ENCODE measurements at places on chromosomes 2 and 18. TPM values are rescaled to one million over a fixed set of nuclear protein-coding genes. Genes with fewer than 3 reads are reported as not detected.

The REG3A gene
- total RNA-seq: not detected

The TRABD2A gene
- not detected for total RNA-seq

The PECR gene
- 22.6 TPM for total RNA-seq

- peaks cover 33% of the 10 kb centered on the region for H3K4me1 ChIP-seq
- H3K27ac ChIP-seq: no peak overlapping the region
- no peaks in the 10 kb centered on the region for H3K27me3 ChIP-seq
- no peak for DNase-seq
- no peak overlapping the region for H3K4me3 ChIP-seq
Measured at GRCh38 chr18:49048396-49049020, 97.7 kb upstream of the SMAD7 start.

The NAT8 gene
- total RNA-seq: not detected

DNA sequence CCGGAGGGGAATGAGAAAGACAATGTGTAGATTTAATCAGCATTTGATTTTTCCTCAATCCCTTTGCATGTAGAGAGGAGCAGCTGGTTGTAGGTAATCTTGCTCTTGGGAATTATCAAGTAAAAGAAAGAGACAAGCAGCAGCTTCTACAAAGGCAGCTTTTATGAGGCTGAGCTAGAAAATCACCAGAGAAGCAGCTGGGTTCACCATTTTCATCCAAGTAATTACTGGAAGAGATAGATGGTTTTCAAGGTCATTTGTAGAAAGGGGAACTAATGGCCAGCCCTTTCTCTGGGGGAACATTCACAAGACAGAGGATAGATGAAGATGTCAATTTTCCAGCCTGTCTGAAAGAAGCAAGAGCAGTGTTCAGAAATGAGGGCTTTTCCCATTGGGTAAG is 113.0 kb downstream of the RND3 start:
- H3K27ac ChIP-seq: no peak overlapping the region
- H3K4me3 ChIP-seq: no peak overlapping the region
- no peaks in the 10 kb centered on the region for H3K4me1 ChIP-seq
- no peaks in the 10 kb centered on the region for H3K27me3 ChIP-seq

DNA sequence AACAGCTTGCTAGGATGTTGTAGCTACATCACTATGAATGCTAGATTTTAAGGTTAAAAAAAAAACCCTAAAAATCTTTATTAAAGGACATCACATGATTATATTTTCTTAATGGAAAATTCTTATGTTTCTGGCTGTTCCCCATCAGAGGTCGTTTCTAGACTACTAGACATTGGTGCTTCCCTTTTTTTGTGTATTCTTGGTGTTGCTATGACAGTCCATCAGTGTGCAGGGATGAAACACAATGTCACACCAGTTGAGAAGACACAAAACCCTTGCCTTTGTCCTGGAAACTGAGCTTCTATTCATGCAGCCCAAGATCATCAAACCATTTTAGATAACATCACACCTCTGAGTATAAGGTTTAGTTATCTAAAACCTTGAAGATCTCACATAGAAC is 19.9 kb upstream of the TMEM131 start:
- no peaks in the 10 kb centered on the region for H3K4me1 ChIP-seq
- DNase-seq: no peak
- no peaks in the 10 kb centered on the region for H3K36me3 ChIP-seq
- H3K27ac ChIP-seq: no peak overlapping the region

GRCh38 chr18:57921708-57922107 is 118.6 kb upstream of the ATP8B1 start:
- no peak overlapping the region for H3K4me3 ChIP-seq
- no peak overlapping the region for H3K27ac ChIP-seq
- DNase-seq: no peak
- no peaks in the 10 kb centered on the region for H3K36me3 ChIP-seq

The MC4R gene
- not detected for total RNA-seq

GRCh38 chr2:113178891-113179290 is 5.1 kb downstream of the PSD4 start:
- no peaks in the 10 kb centered on the region for H3K27me3 ChIP-seq
- H3K4me1 ChIP-seq: peaks cover 82% of the 10 kb centered on the region
- no peak overlapping the region for H3K4me3 ChIP-seq

- no peak overlapping the region for H3K4me3 ChIP-seq
- H3K36me3 ChIP-seq: no peaks in the 10 kb centered on the region
- no peak overlapping the region for H3K27ac ChIP-seq
- H3K4me1 ChIP-seq: no peaks in the 10 kb centered on the region
Measured at GRCh38 chr2:240051697-240052096, 1.6 kb downstream of the OR6B3 start.

GRCh38 chr18:35572644-35573043 is 8.9 kb upstream of the GALNT1 start:
- H3K4me3 ChIP-seq: no peak overlapping the region
- no peaks in the 10 kb centered on the region for H3K4me1 ChIP-seq
- no peaks in the 10 kb centered on the region for H3K27me3 ChIP-seq
- H3K36me3 ChIP-seq: no peaks in the 10 kb centered on the region
- DNase-seq: no peak
- H3K27ac ChIP-seq: no peak overlapping the region

DNA sequence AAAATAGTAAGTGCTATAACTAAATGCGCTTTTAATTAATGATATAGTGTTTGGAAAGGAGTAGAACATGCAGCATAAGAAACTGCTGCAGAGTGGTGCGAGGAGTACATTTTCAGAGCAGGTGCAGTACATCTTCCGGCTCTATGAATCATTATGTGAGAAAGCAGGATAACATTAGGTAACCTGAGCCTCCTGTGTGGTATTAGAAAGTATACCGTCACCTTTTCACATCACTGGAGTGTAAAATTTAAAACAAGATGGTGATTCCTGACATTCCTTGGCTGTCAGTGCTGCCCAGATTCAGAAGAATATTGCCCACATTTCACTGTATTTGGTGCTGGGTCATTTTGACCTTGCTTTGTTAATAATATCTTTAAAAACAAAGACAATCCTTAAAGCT is 7.8 kb upstream of the DYNC2LI1 start:
- H3K27me3 ChIP-seq: no peaks in the 10 kb centered on the region
- no peaks in the 10 kb centered on the region for H3K4me1 ChIP-seq
- no peak overlapping the region for H3K27ac ChIP-seq

The RBMS1 gene
- 78.2 TPM for total RNA-seq

The KRTCAP3 gene
- 17.5 TPM for total RNA-seq

The NEURL3 gene
- not detected for total RNA-seq

The MZT2B gene
- 219 TPM for total RNA-seq

DNA sequence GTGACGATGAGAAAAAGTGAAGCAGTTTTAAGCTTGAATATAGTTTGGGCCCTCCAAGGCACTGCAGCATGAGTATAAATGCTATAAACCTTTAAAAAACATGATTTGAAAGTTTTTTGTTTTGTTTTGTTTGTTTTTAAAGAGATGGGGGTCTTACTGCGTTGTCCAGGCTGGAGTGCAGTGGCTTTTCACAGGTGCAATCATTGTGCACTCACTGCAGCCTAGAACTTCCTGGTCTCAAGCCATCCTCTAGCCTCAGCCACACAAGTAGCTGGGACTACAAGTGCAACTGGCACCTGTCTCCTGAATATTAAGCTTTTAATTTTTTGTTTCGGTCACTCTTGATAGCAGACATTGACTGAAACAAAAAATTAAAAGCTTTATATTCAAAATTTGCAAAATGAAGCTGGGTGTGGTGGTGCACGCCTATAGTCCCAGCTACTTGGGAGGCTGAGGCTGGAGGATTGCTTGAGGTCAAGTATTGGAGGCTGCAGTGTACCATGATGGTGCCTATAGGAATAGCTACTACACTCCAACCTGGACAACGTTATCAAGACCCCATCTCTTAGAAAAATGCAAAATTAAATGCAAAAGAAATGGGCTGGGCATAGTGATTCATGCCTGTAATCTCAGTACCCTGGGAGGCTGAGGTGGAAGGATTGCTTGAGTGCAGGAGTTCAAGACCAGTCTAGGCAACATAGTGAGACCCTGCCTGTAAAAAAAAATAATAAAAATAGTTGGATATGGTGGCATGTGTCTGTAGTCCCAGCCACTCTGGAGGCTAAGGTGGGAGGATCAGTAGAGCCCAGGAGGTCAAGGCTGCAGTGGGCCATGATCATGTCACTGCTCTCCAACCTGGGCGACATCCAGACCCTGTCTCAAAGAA is 15.0 kb downstream of the FZD5 start:
- no peaks in the 10 kb centered on the region for H3K27me3 ChIP-seq
- H3K4me3 ChIP-seq: no peak overlapping the region
- peaks cover 4% of the 10 kb centered on the region for H3K36me3 ChIP-seq
- no peak overlapping the region for H3K27ac ChIP-seq
- H3K4me1 ChIP-seq: no peaks in the 10 kb centered on the region

The SERPINB11 gene
- total RNA-seq: not detected

The CCDC74B gene
- total RNA-seq: 14.1 TPM

The CFAP65 gene
- total RNA-seq: 0.78 TPM

The SCN2A gene
- total RNA-seq: 0.20 TPM

The GAD1 gene
- total RNA-seq: 0.11 TPM

- no peaks in the 10 kb centered on the region for H3K4me1 ChIP-seq
- H3K4me3 ChIP-seq: no peak overlapping the region
- H3K27ac ChIP-seq: no peak overlapping the region
- H3K27me3 ChIP-seq: no peaks in the 10 kb centered on the region
- no peak for DNase-seq
- H3K36me3 ChIP-seq: no peaks in the 10 kb centered on the region
Measured at GRCh38 chr2:27940090-27940671, 49.7 kb downstream of the BABAM2 start.

GRCh38 chr18:49174478-49174877 is 223.7 kb upstream of the SMAD7 start:
- no peak for DNase-seq
- H3K4me3 ChIP-seq: no peak overlapping the region
- peaks cover under 1% of the 10 kb centered on the region for H3K4me1 ChIP-seq
- no peak overlapping the region for H3K27ac ChIP-seq
- no peaks in the 10 kb centered on the region for H3K27me3 ChIP-seq
- no peaks in the 10 kb centered on the region for H3K36me3 ChIP-seq

The CCDC148 gene
- 4.6 TPM for total RNA-seq

The SLC9A2 gene
- total RNA-seq: 0.33 TPM

- no peak overlapping the region for H3K27ac ChIP-seq
- H3K4me3 ChIP-seq: no peak overlapping the region
- H3K36me3 ChIP-seq: no peaks in the 10 kb centered on the region
- H3K27me3 ChIP-seq: no peaks in the 10 kb centered on the region
- H3K4me1 ChIP-seq: no peaks in the 10 kb centered on the region
Measured at GRCh38 chr2:177147834-177148445, 64.7 kb upstream of the HNRNPA3 start.

DNA sequence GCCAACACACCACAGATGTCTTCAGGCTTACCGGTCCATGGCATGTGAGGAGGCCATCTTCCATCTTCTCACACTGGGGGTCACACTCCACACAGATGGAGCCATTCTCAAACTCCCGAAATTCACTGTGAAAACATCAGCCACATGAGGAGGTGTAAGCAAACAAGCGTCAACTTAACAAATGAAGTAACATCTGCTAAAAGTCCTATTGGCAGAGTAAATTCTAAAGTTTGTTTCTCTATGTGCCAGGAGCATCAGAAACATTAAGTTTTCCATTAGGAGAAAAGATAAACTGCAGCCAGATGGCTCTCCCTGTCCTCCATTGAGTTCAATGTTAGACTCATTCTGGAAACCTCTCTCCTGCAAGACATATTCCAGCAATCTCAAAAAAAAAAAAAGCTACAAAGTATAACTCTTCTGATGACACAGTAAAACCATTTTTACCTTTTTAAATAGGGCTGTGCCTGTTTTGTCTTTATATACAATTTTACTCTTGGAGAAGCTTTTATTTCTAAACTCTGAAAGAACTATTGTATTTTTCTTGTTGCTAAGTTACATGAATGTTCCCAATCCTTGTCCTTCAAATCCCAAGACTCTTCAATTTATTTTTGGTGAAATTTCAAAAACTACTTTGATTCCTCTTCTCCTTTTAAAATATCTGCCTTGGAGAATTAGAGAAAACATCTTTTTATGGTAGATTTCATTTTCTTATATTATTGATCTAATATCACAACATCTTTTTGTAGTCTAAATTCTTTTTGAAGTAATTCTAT is 865.3 kb downstream of the ERBB4 start:
- DNase-seq: no peak
- H3K36me3 ChIP-seq: no peaks in the 10 kb centered on the region
- H3K27ac ChIP-seq: no peak overlapping the region
- H3K4me1 ChIP-seq: no peaks in the 10 kb centered on the region
- H3K4me3 ChIP-seq: no peak overlapping the region
- no peaks in the 10 kb centered on the region for H3K27me3 ChIP-seq

The EPHA4 gene
- 98.9 TPM for total RNA-seq

- no peak for DNase-seq
- no peak overlapping the region for H3K27ac ChIP-seq
- H3K36me3 ChIP-seq: no peaks in the 10 kb centered on the region
- no peaks in the 10 kb centered on the region for H3K4me1 ChIP-seq
- no peaks in the 10 kb centered on the region for H3K27me3 ChIP-seq
- H3K4me3 ChIP-seq: no peak overlapping the region
Measured at GRCh38 chr2:99605036-99605435, 115.2 kb upstream of the REV1 start.

The SNORC gene
- total RNA-seq: 1.9 TPM

The SYT4 gene
- 3.0 TPM for total RNA-seq

GRCh38 chr18:57811477-57812125 is 8.5 kb upstream of the ATP8B1 start:
- no peaks in the 10 kb centered on the region for H3K36me3 ChIP-seq
- no peak for DNase-seq
- peaks cover 16% of the 10 kb centered on the region for H3K4me1 ChIP-seq

DNA sequence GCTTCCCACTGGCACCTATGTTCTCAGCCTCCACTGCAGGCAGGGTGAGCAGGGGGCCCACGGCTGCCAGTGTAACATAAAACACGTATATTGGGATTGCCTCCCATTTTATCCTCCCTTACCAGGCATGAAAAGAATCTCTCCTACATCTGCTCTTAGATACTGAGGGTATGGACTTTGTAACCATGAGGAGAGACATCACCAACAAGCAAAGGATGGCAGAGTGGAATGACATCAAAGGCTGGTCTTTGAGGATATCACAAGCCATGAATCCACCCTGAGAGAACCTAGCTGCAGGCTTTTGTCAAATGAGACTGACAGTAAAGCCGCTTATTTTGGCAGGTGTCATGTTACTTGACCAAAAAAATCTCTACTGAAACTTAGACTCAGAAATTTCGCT is 7.4 kb downstream of the NPHP1 start:
- no peaks in the 10 kb centered on the region for H3K4me1 ChIP-seq
- DNase-seq: no peak
- no peak overlapping the region for H3K4me3 ChIP-seq
- H3K27ac ChIP-seq: no peak overlapping the region

GRCh38 chr2:207472343-207473048 is 57.3 kb upstream of the CREB1 start:
- H3K4me3 ChIP-seq: no peak overlapping the region
- DNase-seq: no peak
- no peaks in the 10 kb centered on the region for H3K36me3 ChIP-seq
- H3K27ac ChIP-seq: no peak overlapping the region
- no peaks in the 10 kb centered on the region for H3K27me3 ChIP-seq

The NGEF gene
- 0.11 TPM for total RNA-seq

- H3K27me3 ChIP-seq: no peaks in the 10 kb centered on the region
- H3K36me3 ChIP-seq: no peaks in the 10 kb centered on the region
- no peak overlapping the region for H3K27ac ChIP-seq
- no peak for DNase-seq
Measured at GRCh38 chr2:229474125-229474524, 203.0 kb upstream of the PID1 start.

Measured in thyroid gland (tissue), 4 donors.